Stimulated activated CD4-positive, alpha-beta T cell treated with anti-CD3 and anti-CD28 coated beads, Interleukin-15, amount 100 ng/mL, for 24 hours (primary cell): ENCODE measurements at places on chromosomes 16 and 17.

GRCh38 chr17:40909755-40910154 is 24.7 kb upstream of the KRT20 start:
- no peak for DNase-seq

GRCh38 chr17:80478487-80479245 is 2.3 kb upstream of the NPTX1 start:
- no peak for DNase-seq

DNA sequence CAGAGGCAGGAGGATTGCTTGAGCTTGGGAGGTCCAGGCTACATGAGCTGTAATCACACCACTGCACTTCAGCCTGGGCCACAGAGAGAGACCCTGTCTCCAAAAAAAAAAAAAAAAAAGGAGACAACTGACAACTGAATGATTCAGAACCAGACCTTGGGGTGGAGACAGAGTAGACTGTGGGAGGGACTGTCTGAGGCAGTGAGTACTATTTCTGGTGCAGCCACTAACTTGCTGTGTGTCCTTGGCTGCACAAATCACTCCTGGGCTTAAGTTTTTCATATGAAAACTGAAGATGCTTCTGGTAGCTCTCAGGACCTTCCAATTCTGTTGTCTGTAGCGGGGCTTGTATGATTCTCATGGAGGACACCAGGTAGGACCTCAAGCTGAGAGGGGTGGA is 5.8 kb downstream of the ASB16 start:
- no peak for DNase-seq

DNA sequence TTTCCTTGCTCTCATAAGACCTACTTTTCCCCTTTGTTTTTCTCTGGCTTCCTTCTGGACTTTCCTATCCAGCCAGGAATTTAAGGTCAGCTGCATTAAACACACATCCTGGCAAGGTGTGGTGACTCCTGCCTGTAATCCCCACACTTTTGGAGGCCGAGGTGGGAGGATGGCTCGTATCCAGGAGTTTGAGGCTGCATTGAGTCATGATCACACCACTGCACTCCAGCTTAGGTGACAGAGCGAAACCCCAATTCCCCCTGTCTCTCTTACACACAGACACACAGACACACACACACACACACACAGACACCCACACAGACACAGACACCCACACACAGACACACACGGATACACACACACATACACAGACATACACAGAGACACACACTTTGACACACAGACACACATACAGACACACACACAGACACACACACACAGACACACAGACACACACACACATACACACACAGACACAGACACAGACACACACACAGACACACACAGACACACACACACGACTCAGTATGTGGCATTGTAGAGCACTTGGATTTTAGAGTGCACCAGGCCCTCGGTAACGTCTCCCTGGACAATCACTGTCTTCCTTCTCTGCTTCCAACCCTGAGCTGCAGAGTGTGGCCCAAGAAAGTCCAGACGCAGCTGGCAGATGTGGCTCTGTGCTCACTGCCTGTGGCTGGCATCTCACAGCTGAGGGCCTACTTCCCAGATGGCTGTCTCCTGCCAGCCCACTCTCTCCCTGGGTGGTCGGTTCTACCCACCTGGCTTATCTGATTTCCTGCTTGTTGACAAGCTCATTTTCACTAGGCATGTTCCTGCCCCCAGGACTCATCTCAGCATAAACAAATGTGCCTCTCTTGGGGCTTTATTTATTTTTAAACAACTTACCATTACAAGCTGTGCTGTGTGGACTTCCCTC is 39.0 kb downstream of the NLRP1 start:
- DNase-seq = no peak

DNA sequence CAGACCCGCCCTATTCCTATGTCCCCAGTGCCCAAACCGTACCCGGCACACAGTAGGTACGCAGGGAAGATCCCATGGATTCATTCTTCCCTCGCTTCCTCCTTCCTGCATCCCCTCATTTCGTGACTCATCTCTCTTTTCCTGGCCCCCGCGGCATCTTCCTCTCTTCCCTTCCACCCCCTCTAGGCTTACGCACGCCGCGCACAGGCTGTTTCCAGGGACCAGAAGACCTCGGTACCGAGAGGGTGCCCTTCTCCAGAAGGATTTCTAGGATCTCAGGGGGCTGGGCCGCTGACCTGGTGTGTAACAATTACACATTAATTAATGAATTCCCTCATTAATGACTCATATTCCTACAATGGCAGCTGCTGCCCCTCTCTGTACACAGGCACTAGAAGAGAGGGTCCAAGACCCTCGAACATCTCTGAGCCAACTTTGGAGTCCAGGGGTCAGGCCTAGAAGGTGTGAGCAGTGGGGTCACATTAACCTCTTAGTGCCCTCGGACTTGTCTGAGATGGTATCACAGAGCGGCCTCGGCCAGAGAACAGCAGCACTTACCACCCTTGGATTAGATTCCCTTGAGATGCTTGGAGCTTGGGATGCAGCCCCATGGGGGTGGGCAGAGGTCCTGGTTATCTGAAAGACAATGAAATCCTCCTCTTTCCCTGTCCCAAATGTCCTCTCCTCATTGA is 16.8 kb upstream of the PLLP start:
- no peak for DNase-seq

- peak; percentile 62 for DNase-seq
Observed at GRCh38 chr16:88570691-88571092, 489 bp downstream of the ZC3H18 start.

DNA sequence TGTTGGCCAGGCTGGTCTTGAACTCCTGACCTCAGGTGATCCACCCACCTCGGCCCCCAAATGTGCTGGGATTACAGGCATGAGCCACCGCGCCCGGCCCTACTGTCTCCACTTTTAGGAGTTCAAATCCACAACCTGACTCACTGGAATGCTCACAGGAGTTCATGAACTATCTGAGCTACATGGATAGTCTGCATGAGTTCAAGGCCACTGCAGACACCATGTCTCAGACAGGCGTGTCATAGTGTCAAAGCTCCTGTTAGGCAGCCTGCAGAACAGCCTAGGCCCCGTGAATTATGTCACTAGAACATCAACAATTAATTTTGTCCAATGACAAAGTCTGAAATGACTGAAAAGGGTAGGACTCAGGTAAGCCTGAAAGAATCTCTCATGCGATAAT is 38.3 kb upstream of the NDRG4 start:
- DNase-seq = no peak

- no peak for DNase-seq
Observed at GRCh38 chr17:79320331-79320730, 245.7 kb downstream of the ENGASE start.

GRCh38 chr17:6608321-6608720 is 32.2 kb downstream of the KIAA0753 start:
- no peak for DNase-seq

DNA sequence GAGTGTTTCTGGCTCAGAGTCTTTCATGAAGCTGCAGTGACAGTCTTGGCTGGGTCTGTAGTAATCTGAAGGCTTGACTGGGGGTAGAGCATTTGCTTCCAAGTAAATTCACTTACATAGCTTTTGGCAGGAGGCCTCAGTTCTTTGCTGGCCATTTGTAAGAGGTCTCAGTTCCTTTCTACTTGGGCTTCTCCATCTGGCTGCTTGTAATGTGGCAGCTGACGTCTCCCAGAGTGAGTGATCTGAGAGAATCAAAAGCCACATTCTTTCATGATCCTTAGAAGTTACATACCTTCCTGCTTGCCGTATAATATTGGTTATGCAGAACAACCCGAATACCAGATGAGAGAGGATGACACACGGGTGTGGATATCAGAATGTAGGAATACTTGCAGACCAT is 39.8 kb downstream of the NF1 start:
- DNase-seq = no peak

GRCh38 chr17:31448467-31449077 is 57.1 kb downstream of the RAB11FIP4 start:
- no peak for DNase-seq
